Amygdala (tissue), 56 donors: ENCODE measurements at places on chromosomes 3 and 15.

GRCh38 chr3:145776782-145777408 lies 384.1 kb downstream of the PLOD2 start:
- DNase-seq, result no peak

- DNase-seq, result no peak
Observed at GRCh38 chr3:18295171-18295920, 129.8 kb downstream of the SATB1 start.

DNA sequence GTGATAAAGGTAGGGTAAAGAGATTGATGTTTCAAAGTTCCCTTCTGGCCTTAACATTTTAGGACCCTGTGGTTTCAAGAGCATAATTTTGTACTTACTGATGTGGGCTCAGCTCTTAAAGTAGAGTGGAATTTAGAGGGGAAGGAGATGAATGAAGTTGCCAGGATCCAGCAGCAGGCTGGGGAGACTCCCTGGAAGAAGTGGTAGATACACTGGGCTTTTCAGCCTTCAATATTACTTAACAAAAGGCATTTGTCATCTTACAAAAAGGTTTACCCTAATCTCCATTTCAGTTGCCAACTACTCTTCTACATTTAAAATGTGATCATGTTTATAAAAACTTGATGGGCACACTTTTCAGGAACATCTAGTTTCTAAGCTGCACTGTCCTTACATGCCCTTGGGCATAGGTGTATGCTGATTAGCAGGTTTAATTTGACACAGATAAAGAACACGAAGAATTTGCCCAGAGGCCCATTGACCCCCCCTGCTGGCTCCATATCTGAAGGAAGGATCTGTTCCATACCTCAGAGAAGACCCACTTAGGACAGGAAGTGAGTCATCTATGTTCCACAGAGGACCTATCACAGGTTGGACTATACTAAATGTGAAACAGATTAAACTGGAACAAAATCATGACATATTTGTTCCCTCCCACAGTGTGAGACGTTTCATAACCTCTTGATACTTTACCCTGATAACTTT lies 93.0 kb upstream of the LPP start:
- DNase-seq, result no peak

DNA sequence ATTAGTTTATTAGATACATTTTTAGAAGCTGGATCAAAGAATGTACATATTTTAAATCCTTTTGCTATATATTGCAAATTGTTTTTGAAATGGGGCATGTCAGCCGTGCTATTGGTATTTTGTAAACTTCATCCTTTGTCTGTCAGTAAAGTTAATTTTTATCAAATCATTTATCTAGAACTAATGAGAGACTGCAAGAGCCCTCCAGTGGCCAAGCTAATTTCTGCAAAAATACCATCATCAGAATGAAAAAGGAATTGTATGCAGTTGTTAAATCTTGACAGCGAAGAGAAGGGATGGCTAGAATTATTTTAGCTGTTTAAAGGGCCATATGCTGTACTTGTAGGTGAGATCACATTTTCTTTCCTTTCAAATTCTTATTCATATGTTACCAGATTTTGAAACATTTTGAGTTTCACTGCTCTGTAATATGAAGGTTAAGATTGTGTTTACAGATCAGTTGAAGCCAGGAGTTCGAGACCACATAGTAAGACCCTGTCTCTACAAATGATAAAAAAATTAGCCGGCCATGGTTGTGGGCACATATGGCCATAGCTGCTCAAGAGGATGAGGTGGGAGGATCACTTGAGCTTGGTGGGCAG lies 8.1 kb upstream of the CLDN11 start:
- DNase-seq, result no peak

- no peak for DNase-seq
Observed at GRCh38 chr3:27281671-27282150, 87.5 kb downstream of the NEK10 start.

DNA sequence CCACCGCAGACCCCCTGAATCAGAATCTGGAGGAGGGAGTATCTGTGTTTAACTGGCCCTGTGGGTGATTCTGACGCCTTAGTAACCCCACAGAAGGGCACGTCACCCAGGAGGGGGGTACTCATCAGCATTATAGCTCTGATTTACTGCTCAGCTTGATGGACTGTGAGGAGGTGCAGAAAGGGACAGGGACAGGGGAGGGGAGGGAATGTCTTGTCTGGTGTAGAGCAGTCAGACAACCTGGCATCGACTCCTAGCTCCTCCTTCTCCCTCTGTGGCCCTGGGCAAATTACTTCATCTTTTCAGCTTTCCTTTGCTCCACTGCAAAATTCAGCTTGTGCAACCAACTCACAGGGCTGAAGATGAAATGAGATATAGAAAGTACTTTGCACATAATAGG lies 42.3 kb upstream of the GLCE start:
- no peak for DNase-seq

DNA sequence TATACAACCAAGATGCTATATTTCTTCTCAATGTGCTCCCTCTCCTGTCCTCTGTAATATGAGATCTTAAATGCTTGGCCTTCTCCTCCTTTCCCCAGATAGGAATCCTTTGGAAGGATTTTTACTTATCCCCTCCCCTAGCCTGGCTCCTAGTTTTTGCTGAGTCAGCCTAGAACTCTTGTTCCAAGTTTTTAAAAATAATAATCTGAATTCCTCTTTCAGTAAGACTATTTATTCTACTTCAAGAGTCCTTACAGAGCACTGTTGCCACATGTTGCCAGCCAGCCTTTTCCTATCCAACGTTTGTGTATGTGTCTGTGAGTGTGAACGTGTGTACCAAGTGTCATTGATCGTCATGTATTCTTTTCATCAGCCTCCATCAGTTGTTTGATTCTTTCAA lies 11.0 kb upstream of the KCNMB2 start:
- DNase-seq, result no peak

- peak; percentile 79 for DNase-seq
Observed at GRCh38 chr3:127786353-127787070, 35.8 kb downstream of the MGLL start.

DNA sequence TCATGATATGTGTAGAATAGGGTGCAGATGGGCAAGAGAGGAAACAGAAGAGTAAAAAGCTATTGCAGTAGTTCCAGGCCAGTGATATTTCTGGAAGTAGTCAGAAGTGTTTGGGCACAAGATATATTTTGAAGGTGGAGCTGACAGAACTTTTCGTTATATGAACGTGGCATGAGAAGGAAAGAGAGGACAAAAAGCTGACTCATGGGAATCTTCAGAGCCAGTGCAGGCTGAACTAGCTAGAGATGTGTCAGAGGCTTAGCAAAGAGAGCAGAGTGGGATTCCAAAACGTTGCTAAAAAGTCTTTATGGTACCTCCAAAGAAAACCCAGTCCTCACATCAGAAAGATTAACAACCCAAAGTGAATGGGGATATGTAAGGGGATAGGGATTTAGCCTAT lies 28.7 kb downstream of the TRIM69 start:
- DNase-seq, result no peak

DNA sequence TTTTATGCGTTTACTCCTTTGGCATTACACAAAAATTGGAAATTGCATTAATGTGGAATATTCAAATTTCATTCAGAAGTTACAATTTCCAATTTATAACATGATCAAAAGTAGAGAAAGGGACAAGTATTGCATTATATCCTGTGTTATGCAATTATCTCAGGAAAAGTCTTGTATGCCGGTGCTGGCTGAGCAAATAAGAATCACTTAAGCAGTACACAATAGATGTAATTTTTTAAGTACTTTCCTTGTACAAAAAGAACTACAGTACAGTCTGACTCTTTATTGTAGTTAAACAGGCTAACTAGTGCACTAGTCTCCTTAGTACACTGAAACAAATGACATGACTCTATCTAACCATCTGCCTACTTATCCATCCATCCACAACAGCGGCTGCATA lies 493.2 kb upstream of the KCNMB2 start:
- no peak for DNase-seq

DNA sequence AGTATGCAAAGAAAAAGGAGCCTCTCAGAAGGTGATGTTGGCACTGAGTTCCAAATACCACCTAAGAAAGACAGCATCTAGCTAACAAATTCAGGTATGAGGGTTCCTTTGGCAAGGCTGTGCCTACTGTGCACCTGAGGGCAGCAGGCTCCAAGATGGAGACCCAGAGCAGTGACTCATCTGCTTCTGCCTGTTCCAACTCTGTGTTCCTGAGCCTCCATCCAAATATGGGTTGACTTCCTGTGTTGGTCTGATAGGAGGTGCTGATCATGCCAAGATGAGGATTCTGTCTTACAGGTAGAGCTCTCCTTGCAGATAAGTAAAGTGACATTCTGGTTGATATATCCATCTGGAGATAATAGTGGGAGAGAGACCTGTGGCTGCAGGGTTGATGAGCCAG lies 26.0 kb downstream of the SV2B start:
- no peak for DNase-seq

DNA sequence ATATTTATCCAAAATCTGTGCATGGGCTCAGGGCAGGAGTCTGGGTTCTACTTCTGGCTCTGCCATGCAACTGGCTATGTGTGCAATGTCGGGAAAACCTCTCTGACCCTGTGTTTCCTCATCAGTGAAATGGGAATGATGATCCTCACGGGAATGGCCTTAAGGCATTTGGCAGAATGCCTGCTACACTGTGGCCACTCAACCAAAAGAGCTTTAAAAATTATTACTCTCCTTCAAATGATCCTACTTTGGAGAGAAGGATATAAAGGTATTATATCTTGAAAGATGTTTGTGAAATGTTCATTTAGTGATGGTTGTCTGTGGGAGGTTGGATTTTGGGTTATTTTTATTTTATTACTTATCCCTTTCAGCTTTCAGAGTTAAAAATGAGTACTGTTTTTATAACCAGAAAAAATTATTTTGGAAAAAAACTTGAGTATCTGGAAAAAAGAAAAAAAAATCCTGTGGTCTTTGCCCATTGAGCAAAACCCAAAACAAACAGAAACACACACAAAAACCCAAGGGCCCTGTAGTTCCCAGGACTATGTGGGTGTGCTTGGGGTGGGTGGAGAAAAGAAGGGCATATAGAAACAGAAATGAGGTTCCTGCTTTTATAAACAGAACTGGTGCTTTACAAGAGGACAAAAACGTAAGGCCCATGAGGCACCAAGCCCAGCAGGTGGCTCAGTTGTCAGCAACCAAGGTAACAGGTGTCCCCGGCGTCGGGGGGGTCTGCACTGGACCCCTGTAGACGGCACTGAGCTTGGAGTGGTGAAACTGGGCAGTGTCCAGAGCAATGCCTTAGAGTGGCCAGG lies 22.0 kb downstream of the RGMA start:
- DNase-seq, result no peak

GRCh38 chr3:10347648-10348403 lies 26.9 kb upstream of the SEC13 start:
- no peak for DNase-seq

DNA sequence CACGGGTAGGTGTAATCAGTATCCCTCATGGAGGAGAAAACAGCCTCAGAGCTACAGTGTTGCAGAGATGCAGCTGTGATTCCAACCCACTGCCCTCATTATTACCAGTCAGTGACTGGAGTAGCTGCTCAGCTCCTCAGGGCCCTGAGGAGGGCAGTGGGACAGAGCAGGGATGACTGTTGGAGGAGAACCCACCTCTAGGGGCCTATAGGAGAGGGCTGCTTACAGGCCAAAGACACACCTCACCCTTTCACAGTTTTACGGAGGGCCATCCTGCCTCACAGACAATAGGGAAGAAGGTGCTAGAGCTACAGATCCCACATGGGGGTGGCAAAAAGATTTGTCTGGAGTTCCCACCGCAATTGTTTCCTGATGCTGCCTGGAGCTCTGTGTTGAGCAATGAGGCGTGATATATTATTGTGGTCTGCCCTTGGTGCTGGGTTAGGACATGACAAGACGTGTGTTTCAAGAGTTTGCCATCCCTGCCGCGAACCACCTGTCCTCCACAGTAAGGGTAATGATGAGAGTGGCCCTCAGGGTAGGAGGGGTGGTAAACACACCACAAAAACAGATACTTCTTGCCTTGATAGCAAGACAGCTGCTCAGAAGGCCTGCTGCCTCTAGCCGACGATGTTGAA lies 140.5 kb upstream of the TPM1 start:
- DNase-seq, result no peak

DNA sequence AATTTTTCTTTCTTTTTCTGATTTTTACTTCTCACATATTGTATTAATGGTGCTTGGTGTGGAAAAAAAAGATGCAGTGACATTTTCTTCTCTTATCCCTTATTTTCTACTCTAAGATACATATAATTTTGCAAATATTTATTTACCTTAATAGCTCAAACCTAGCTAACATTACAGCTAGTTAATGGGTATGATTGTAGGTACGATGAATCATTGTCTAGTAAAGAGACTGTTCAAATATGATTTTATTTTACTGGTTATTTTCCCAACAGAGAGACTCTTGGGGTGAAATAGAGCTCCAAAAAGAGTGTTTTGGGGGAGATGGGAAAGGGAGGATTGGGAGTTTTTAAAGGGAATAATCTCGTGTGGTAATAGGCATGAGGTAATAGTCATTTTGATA lies 206.0 kb downstream of the RBMS3 start:
- DNase-seq, result no peak

GRCh38 chr3:197181741-197182140 lies 116.7 kb downstream of the DLG1 start:
- no peak for DNase-seq

DNA sequence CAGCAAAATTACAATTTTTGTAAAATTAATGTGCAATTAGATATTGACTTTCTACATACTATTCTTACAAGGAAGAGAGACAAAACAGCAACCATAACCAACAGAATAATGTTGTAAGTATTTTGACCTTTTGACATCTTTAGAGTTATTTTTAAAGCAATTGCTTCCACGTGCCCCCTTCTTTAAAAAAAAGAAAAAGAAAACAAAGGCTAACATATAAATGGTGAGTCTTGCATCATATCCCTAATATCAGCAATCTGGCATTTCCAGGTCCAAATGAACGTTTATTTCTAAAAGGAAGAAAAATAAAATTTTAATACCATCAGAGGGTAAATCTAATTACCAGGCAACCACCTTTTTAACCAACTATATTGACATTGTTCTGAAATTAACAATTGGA lies 19.3 kb upstream of the STRIT1 start:
- no peak for DNase-seq

- no peak for DNase-seq
Observed at GRCh38 chr3:152243301-152243711, 25.4 kb upstream of the MBNL1 start.

DNA sequence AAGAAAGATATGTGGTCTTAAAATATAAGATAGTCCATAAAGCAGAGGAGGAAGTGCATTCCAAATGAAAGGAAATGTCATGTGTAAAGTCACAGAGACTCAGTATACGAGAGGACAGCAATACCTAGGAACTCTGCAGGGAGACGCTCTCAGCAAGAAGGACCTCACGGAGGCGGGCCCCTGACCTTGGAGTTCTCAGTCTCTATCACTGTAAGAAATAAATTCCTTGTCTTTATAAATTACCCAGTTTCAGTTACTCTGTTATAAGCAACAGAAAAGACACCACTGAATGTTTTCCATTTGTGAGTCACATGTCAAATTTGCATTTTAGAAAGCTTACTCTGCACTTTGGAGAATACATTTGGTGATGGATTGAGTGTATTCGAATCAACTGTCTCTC lies 140.6 kb downstream of the GBE1 start:
- no peak for DNase-seq

- no peak for DNase-seq
Observed at GRCh38 chr15:33119273-33119672, 75.2 kb downstream of the FMN1 start.
